NB4 (cell line): ENCODE measurements at places on chromosomes 1 and 21.

- DNase-seq: no peak
Observed at GRCh38 chr1:119504831-119505230, 2.2 kb upstream of the HSD3B1 start.

GRCh38 chr1:78080767-78081166, 35.0 kb downstream of the GIPC2 start:
- no peak for DNase-seq

GRCh38 chr1:107785496-107786202, 179.3 kb downstream of the VAV3 start:
- no peak for DNase-seq

GRCh38 chr1:99069146-99069545, 64.5 kb upstream of the PLPPR5 start:
- no peak for DNase-seq

- DNase-seq: peak; percentile 7
Observed at GRCh38 chr1:92026806-92027205, 3.0 kb upstream of the EPHX4 start.

- DNase-seq: peak; percentile 34
Observed at GRCh38 chr1:161214369-161214768, 726 bp upstream of the FCER1G start.

DNA sequence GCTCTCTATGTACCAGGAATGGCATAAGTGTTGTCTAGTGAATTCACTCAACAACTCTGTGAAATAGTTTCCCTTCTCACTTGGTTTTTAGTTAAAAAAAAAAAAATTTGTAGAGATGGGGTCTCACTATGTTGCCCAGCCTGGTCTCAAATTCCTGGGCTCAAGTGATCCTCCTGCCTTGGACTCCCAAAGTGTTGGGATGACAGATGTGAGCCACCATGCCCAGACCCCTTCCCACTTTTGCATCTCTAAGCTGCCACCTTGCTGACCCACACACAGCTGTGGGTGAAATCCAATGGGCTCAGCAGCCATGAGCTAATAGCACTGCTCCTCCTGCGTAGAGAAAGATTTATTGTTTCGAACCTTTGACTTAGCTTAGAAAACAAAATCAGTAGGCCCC, 33.5 kb downstream of the NEK2 start:
- no peak for DNase-seq

- DNase-seq: no peak
Observed at GRCh38 chr1:18999359-18999758, 42.9 kb upstream of the IFFO2 start.

DNA sequence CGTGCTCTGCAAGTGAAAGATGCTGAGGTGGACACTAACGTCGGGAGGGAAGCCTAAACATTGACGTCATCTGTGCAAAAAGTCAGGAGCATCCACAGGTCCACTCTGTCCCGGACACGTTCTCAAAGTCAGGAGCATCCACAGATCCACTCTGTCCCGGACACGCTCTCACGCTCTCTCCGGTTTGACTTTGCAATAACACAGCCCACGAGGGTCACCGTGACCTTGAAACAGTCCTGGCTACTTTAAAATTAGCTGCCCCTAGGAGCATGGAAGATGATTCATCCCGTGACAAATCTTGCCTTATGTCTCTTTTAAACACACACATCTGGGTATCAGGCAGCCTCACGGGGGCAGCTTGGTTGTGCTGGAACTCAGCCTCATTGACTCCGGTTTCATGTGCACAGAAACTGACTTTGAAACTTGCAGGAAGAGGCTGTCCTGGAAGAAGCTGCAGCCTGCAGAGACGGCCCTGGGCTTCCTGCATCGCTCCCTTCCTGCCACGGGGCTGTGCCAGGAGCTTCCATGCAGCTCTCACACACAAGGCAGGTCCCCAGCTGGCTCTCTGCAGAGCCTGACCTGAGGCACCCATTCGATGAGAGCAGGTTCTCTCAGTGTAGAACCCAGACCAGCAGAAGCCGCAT, 18.1 kb upstream of the COL18A1 start:
- peak; percentile 48 for DNase-seq

DNA sequence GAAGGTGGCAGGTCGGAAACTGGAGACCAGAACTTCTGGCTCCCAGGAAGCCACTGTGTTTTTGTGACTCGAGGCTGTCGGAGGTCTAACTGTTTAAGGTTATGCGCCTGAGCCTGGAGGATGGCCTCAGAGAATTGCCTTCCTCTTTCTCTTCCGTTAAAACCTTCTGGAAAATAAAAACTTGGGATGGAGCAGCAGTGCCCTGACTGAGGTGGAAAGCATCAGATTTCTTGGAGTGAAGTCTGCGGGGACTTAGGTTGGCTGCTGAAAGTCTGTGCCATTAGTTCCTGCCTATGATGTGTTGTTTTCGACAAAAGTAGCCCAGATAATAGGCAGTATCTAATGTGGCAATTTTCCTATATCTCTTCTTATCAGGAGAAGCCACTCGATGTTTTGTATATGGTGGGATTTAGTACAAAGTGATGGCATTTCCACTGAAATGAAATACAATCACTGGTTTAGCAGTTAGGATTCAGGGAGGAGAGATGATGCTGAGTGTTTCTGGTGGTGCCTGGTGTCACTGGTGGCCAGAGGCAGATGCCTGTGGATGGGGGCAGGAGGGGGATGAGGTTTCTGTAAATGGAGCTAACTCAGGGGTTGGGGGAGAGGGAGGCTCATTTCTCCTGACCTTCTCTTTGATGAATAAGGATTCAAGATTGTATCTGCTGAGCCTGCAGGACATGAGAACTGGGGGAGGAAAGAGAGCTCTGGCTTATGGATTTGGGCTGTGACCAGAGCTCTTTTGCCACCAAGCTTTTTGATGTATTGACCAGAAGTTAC, 150.8 kb downstream of the CAMTA1 start:
- DNase-seq: no peak

GRCh38 chr1:230067419-230067870, 407 bp downstream of the GALNT2 start:
- peak; percentile 66 for DNase-seq

GRCh38 chr1:111513410-111514020, 10.1 kb upstream of the ADORA3 start:
- no peak for DNase-seq

DNA sequence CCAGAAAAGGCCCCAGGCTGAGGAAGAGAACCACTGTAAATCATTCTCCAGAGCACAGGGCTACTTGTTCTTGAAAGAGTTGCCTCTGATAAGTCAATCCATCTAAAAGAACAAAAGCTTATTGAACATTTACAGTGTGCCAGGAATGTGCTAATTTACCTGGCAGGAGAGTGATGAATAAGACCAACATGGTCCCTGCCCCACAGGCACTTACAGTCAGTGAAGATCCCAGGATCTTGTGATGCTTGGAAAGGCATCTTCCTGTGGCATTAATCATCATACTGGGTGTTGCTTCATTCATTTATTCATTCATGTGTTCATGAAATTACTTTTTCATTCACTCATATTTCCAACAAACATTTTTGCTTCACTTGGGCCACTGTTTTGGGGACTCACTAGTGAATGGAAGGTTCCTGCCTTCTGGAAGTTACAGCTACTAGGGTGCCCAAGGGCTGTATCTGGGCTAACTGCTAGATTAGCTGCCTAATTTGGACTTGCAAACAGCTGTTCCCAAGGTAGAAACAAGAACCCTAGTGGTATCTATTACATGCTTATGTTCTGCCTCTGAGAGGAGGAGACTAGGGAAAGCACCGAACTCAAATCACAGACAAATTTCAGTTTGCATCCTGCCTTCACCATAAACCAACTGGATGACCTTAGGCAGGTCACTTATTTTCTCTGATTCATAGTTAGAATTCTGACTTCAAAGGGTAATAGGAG, 133.5 kb downstream of the CLIC6 start:
- no peak for DNase-seq

- DNase-seq: peak; percentile 66
Observed at GRCh38 chr1:167767761-167768160, 46.0 kb downstream of the MPZL1 start.

DNA sequence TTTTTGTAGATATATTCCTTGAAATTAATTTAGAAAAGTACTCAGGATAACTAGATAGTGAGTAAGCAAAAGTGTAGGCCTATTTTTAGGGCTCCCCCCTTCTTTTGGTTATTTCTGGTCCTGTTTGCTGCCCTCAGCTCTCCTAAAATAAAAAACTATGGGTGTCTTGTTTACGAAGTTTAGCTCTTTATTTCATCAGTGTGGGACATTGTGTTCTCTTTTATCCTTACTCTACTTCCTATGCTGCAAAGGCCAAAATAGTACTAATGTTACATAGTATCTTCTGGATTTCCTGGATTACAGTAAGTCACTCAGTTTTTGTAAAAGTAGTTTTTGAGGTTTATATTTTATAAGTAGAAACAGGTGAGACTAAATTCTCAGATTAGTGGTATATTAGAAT, 15.4 kb downstream of the CEP350 start:
- no peak for DNase-seq

GRCh38 chr1:243471026-243471685, 215.3 kb downstream of the SDCCAG8 start:
- DNase-seq: peak; percentile 56

- DNase-seq: no peak
Observed at GRCh38 chr1:4626061-4626460, 28.3 kb upstream of the AJAP1 start.

GRCh38 chr1:78005755-78006154, 1.0 kb downstream of the DNAJB4 start:
- peak; percentile 38 for DNase-seq

- no peak for DNase-seq
Observed at GRCh38 chr1:156937883-156938282, 17.5 kb downstream of the LRRC71 start.

GRCh38 chr1:119358636-119359035, 9.9 kb upstream of the HAO2 start:
- DNase-seq: no peak

DNA sequence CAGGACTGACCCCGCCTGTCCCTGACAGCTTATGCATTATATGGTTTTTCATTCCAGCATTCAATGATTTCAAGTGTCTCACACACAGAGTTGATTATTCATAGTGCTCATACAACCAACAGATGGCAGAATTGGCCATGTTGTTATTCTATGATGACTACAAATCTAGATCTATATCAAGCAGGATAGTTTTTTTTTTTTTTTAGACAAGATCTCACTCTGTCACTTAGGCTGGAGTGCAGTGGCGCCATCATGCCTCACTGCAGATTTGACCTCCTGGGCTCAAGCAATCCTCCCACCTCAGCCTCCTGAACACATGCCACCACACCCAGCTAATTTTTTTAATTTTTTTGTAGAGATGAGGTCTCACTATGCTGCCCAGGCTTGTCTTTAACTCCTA, 40.1 kb upstream of the LRRC8D start:
- DNase-seq: peak; percentile 73

- DNase-seq: no peak
Observed at GRCh38 chr21:17051054-17051453, 461.8 kb upstream of the CXADR start.

DNA sequence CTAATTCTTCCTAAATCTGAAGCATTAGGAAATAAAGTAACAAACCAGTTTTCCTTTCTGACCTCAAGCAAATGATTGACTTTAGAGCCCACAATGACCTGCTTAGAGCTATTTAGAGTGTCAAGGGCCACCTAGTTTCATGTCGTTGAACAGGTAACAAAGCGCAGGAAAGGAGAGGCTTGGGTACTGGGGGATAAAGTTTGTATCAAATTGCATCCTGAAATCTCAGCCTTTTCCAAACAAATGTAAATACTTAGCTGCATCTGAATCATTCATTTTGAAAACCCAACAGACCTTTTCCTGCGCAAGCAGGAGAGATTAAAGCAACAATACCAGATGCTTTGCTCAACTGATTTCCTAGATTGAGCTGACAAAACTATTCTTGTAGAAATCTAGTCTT, 121.2 kb downstream of the NRIP1 start:
- DNase-seq: no peak

DNA sequence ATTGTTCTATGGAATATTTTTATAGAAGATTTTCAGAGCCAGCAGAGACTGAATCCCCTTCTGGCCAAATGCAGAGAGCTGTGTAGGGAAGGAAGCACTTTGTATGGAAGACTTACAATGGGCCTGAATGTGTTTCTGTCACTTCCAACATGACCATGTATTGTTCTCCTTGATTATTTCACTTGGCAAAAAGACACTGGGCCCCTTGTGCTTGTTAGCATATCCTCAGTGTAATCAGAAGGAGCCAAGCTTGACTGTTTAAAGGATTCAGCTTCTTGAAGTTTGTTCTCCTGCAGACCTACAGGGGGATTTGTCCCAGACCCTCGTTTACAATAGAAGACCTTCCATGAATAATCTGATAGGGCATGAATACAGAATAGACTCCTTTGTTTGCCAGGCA, 48.1 kb upstream of the UBE2U start:
- no peak for DNase-seq

DNA sequence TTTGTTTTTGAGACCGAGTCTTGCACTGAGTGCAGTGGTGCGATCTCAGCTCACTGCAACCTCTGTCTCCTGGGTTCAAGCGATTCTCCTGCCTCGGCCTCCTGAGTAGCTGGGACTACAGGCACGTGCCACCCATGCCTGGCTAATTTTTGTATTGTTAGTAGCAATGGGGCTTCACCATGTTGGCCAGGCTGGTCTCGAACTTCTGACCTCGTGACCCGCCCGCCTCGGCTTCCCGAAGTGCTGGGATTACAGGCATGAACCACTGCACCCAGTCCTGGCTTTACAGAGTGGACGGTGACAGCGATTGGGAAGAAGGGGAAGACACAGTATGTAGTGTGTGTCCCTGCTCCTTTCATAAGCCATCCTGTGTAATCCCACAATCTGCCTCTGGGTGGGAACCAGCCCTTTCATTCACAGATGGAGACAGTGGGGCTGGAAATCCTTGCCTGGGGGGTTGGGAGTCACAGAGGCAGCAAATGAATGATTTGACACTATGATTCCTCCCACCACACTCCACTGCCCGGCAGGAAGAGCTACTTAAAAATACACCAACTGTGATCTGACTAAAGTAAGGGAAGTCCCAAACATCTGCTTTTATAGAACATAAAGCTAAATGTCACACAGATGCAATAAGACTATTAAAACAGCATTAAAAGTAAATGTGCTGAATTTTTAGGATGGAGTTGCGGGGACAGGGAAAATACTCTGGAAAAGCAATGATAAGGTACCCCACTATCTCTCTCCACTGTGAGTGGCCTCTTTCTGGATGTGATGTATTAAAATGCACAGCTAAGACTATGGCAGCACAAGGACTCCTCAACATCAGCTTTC, 4.5 kb downstream of the PARP1 start:
- peak; percentile 20 for DNase-seq

GRCh38 chr1:161017756-161018630, 3.0 kb downstream of the F11R start:
- peak; percentile 26 for DNase-seq

GRCh38 chr1:119935373-119935772, 39.1 kb upstream of the ADAM30 start:
- DNase-seq: no peak

GRCh38 chr1:3688356-3689137, 36.2 kb downstream of the TP73 start:
- peak; percentile 47 for DNase-seq

DNA sequence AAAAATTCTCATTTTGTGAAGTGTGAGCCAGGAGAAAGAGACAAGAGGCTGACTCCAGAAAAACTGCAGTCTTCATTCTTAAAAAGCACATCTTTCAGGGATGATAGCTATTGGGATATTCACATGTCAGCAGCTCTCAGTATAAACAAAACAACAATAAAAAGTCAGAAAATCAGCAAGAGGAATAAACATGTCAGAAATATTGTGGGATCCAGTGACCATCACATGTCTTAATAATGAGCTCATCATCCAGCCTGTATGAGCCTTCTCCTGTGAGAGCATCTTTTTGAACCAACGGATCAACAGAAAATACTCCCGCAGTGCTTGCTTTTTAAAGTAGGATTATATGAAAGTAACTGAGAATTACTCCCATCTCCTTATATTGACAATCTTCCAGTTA, 241.6 kb downstream of the SMYD3 start:
- DNase-seq: no peak
